ENCODE measurements at places on chromosomes 4 and X.

DNA sequence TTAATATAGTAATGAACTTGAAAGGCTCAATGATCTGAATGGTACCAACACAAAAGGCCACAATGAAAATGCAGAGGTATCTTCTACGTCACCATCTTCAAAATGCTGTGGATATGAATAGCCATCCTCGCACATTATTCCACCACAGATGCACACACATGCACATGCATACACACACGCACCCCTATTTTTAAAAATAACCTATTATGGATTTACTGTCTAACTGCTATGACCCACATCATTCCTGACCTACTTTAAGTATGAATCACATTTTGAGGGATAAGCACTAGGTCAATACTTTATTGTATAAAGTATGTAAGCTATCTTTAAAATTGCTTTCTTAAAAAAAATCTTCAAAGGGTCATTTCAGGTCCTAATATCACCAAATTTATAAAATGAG lies 24.4 kb upstream of the CORIN start:
- no peak for DNase-seq

- no peak for DNase-seq
Measured at GRCh38 chrX:38651625-38652601, 90.6 kb downstream of the TSPAN7 start.

DNA sequence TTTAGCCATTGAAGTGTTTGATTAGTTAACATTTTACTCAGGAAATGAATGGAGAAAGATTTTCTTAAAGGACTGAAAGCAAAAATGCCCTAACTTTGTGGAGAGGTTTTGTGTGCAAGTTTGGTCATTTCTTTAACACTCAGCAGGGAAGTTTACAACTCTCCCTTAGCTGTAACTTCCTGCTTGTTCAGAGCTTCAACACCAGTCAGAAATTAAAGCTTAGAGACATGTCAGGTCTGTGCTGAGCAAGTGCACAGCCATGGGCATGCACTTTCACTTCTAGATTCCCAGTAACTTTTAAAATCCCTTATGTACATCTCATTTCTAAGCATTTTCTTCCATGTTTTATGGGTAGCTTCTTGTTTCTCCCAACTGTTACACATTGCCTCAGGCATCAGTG lies 326.0 kb downstream of the ACTRT1 start:
- no peak for DNase-seq

DNA sequence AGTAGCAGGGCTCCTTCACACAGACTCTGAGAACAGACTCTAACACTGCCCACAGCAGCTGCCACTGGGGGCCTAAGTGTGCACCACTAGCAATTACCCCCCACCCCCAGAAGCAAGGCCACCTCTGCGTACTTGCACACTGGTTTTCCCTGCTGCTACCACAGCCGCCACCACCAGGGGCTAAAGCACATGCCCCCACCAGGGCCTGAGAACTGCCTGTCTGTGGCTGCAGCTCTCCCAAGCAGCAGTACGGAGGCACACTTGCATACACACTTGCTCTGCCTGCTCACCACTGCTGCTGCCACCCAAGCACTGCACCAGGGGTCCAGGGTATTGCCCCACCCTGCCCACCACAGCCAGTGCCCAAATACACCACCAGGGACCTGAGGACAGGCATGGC lies 59.6 kb downstream of the SCML2 start:
- DNase-seq: no peak

Data from stimulated activated CD8-positive, alpha-beta memory T cell treated with anti-CD3 and anti-CD28 coated beads, Interleukin-15, amount 100 ng/mL, for 1 hour (primary cell).